ENCODE measurements at places on chromosomes 11 and 22. TPM values are rescaled to one million over a fixed set of nuclear protein-coding genes. Genes with fewer than 3 reads are reported as not detected.

P2RX6 gene
- total RNA-seq: 0.84 TPM

OSBPL5 gene
- total RNA-seq: 9.8 TPM

TSSK2 gene
- not detected for total RNA-seq

KREMEN1 gene
- total RNA-seq: 4.5 TPM

UPK2 gene
- total RNA-seq: 0.39 TPM
